ENCODE measurements at places on chromosomes 12 and 14.

GRCh38 chr12:10293151-10293550, 14.5 kb upstream of the KLRD1 start:
- DNase-seq, result no peak

DNA sequence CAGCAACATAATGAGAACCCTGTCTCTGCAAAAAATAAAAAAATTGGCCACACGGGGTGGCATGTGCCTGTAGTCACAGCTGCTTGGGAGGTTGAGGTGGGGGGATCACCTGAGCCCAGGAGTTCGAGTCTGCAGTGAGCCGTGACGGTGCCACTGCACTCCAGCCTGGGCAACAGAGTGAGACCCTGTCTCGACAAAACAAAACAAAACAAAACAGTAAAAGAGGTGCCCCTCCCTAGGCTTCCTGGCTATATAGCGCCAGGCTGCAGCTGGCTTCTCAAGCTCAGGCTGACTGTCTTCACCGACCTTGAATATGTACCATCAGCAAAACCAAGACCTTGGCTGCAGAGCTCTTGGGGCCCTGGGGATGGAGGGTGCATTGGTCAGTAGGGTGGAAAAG, 29.4 kb downstream of the TSPAN9 start:
- DNase-seq, result no peak

DNA sequence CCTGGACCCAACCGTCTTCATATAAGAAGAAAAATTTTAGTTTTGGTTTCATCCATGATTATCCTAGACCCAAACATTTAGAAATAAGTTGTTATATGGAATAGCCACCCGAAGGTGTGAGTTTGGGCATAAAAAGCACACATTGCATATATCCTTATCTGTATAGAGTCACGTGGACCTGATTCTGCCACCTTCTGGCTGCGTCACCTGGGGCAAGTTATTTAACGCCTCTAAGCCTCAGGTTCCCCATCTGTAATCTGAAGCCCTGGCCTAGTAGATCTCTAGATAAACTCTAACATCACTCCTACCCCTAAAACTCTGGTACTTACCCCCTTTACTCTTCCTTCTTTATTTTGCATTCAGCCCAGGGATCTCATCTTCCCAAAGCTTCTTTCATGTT, 14.3 kb upstream of the KRT5 start:
- DNase-seq, result no peak

GRCh38 chr12:66719862-66720261, 41.0 kb upstream of the GRIP1 start:
- DNase-seq, result no peak

DNA sequence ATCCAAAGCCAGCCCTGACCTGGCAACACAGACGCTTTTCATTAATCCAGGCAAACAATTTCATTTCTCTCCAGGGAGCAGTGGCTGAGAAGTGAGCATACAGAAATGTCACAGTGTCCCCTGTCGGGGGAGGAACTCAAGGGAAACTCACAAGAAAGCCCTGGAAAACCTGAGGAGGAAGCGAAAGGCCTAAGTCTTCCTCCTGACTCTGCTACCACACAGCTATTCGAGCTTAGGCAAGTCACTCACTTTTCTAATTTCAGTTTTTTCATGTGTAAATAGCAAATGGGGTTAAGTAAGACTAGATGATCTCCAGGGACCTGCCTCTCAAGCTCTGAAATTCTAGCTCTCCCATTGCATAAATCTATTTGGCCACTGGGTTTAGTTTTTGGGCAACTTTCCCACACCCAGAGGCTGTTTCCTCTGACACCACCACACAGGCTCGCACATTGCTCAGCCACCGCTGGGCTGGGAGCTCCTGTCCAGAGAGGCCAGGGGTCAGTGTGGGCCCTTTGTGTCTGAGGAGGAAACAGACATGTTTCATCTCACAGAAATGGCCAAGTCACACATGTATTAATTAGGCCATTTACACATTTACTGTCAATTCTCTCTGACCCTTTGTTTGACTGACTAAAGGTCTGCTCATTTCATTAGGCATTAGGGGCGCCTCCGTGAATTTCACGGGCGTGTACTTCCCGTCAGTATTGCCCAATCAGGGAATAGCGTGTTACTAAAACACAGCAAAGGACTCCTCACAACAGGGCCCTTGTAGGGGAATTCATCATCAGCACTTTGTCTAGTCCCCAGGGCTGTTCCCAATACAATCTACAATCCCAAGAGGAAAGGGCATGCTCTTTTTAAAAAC, 9.8 kb upstream of the PNMA1 start:
- peak; percentile 74 for DNase-seq

DNA sequence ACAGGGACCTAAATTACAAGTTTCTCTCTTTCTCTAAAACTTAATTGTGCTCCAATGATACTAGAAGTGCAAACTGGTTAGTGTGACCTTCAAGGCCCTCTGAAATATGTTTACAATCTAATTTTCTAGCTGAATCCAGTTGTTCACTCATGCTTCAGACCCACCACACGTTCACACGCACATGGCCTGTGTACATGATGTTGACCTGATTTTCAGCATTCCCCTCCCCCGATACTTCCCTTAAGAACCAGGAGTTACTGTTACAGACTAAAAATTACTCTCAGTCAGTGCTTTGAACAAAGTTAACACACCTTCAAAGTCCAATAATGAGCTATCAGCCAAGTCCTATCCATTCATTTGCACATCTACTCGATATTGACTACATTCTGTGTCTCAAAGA, 16.5 kb downstream of the MBIP start:
- DNase-seq, result no peak

DNA sequence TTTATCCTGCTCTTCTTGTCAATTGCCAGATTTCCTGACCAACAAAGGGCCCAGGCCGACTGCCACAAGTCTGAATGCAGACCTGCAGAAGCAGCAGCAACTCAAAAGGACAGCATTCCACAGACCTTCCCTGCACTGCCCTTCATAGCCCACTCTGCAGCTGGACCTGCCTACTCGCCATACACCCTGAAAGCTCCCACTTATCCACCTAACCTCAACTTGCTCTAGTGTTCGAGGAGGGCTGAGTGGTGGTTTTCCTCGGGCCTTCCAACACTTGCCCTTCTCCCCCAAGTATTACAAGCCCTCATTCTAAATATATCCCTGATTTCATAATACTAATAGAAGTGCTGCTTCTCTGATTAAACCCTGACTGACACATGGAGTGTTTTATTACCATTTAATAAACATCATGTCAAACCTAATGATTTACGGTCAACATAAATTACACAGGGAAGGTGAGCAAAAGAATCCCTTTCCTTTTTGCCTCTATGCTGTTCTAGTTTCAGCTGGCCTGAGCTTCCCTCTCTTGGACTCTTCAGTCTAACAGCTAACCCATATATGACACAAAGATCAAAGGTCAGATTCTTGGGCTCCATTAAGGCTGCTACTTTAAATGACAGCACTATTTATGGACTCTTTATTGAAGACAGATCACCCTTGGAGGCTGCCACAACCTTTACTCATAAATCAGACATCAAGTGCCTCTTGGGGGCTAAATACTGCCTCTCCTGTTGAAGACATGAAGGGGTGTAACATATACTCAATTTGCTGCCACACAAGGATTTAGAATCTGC, 1546.9 kb upstream of the TMEM132C start:
- no peak for DNase-seq

DNA sequence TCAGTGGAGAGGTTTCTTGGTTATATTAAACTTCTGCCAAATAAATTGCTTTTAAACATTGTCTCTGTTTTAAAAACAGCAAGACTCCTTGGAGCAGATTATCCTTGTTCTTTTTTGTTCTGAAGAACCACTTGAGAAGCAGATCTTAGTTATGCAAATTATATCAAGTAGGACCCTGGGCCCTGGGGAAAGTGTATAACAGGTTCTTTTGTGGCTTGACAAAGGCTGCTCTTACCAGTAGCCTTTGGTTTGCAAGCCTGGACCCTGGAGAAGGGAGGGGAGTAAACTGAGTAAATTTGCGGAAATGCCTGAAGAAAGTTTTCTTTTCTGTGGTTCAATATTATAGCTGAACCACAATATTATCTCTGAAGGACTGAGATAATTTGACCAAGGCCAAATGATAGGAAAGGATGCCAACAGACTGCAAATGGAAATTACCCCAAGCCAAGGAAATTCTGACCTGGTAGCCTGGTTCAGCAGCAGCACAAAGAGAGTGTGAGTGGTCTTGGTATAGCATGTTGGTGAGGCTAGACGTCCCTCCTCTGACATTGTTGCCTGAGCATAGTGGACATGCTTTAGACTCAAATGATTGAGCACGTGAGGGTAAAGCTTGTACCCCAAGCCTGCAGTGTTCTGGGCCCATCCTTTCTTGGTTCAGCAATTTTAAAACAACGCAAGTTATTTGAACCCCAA, 30.4 kb upstream of the SIX1 start:
- no peak for DNase-seq

GRCh38 chr14:71137536-71138447, 230.5 kb downstream of the PCNX1 start:
- DNase-seq, result no peak

Measured in ovary (tissue), 10 donors.